ENCODE measurements at places on chromosomes 6 and 20.

DNA sequence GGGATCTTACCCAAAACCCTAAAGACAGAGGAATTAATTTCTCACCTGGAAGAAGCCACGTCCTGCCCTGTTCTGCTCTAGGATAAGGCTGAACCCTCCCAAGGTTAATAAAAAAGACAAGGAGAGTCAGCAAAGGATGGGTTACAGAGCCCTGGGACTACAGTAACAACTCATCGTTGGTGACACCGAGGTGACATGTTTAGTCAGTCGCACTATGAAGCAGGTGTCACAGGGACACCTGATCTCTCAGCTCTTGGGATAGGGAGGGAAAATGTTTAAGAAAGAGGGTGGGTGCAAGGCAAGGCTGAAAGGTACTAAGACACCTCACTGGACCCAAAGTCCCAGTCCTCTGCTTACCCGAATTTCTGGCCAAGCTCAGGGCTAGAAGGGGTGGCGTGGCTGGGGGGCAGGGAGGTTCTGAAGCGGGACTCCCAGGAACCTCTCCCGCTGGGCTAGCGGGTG, 562 bp downstream of the MOCS1 start:
- DNase-seq: no peak

GRCh38 chr6:33018904-33019303, 9.5 kb upstream of the HLA-DOA start:
- no peak for DNase-seq

DNA sequence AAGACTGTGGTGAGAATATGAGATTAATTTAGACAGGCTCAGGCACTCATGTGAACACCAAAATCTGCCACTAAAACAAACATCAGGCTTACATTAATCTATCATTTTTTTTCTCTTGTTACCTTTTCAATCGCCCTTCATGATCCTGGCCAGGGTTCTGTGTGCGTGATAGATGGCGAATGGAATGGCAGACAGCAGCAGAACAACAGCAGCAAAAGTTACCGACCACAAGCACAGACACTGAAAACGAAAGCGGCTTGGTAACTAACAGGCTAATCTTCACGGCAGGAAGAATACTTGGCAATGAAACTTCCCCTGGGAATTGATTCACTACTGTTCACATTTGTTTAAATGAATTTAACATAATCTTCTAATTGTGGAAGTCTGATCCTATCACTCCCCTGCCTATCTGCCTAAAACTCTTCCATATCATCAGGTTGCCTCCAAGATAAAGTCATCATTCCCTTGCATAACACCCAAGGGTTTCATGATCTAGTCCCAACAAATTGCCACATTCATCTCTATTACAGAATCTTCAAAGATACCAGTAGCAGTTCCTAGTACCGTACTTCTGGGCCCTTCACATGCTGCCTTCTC, 28.7 kb downstream of the PTPRK start:
- peak; percentile 23 for DNase-seq

GRCh38 chr6:27495386-27496135, 22.7 kb upstream of the ZNF184 start:
- peak; percentile 72 for DNase-seq

GRCh38 chr20:35635652-35636051, 20.0 kb downstream of the SPAG4 start:
- no peak for DNase-seq

GRCh38 chr20:50575865-50576720, 65.9 kb downstream of the PTPN1 start:
- DNase-seq: peak; percentile 72
